Brain (organoid and tissue), 16 donors: ENCODE measurements at places on chromosomes 4 and X.

DNA sequence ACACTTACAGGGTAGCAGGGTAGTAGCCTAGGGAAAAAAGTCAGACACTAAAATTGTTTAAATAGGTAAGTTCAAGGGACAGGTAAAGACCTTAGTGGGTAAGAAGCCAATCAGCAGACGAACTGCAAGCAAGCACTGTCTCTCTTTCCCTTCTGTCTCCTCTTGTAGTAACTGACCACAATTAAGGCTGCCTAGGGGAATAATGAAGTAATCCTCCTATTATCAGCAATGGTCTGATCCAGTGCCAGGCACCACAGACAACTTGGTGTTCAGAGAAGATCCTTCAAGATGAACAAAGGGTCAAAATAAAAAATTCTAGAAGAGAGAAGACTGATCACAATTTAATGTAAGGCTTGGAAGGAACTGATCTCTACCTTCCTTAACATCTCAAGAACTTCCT lies 62.9 kb downstream of the ELOVL6 start:
- no peak for DNase-seq

GRCh38 chr4:128782076-128782715 lies 27.3 kb upstream of the JADE1 start:
- no peak for DNase-seq

DNA sequence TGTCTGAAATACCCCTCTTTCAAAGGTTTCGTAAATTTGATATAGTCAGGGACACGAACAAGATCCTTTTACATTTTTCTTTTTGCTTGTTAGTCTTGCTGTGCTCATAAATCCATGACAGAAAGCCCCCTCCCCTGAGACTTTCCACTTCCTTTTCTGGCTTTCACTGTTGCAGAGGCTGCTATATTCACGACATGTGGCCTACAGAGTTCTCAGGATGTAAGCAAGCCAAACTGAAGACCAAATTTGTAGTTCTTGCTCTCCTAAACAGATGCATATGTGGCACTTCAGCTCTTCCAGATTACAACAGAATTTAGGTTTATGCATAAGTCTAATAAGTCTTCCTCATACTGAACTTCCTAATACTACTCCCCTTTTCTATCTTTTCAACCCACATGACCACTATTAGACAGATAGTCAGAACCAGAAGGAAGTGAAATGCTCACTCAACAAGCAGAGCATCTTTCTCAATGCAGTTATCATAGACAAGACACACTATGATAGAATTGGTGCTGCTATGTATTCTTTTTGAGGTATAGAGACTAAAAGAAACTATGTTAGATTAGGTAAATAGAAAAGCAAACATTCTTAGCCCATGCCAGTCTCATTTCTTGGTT lies 15.0 kb downstream of the BTK start:
- no peak for DNase-seq

DNA sequence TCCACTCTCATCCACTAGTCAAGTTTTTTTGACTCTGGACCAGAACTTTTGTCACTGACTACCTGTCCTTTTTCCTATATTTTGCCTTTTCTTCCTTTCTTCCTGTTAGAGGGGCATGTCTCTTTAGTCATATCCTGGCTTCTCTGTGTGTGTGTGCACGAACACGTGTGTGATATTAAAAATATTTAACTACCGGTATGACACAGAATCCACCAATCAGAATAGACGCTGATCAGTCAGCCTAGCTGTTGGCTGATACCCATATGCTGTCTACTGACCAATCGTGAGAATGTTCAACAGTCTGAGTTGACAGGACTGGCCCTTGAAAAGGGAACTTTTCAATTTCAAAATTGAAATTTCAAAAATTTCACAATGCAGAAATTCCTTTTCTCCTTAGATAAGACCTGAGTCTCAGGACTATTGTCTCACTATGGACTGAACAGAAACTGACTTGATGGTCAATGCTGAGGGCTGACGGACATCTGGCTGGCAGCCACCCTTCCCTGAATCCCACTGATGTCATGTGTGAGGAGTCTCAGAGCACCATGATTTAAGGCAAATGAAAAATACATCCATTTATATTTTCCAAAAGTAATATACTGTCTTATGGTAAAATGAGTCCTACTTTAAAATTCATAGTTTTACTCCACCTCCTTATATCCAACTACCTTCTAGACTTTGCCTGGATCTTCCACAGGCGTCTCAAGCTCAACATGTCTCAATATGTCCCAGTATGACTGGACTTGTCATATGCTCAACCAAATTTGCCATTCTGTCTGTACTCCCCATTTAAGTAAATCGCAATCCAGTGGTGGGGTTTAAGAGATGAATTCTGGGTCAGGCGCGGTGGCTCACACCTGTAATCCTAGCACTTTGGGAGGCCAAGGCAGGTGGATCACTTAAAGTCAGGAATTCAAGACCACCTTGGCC lies 78.0 kb downstream of the CHRNA9 start:
- DNase-seq: no peak

DNA sequence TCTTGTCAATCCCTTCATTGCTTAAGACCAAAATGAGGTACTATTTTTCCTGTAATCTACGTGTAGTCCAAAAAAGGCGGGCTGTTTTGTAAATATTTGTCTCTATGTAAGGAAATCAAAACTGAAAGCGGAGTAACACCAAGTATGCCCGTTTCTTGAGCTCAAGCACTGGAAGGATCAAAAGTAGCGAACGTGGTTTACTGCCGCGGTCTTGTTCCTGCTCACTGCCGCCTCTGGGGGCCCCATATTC lies 71.5 kb downstream of the AFF1 start:
- no peak for DNase-seq

DNA sequence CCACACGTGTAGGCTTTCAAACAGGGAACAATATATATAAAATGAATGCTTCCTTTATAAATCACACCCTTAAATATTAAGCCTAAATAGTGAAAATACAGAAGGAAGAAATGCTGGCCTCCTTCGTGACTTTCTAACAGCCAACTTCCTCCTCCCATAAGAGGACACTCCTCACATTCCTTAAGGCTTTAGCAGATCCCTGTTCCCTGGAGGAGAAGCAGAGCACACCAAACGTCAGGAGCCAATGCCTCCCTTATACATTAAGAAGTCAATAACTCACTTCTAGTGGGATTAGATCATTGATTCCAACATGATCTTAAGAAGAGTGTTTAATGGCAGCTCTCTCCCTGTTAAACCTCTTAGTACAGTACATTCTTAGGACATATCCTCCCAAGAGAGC lies 108.4 kb upstream of the FAM241A start:
- no peak for DNase-seq

- DNase-seq: no peak
Observed at GRCh38 chr4:102501447-102501696, 213 bp downstream of the NFKB1 start.

DNA sequence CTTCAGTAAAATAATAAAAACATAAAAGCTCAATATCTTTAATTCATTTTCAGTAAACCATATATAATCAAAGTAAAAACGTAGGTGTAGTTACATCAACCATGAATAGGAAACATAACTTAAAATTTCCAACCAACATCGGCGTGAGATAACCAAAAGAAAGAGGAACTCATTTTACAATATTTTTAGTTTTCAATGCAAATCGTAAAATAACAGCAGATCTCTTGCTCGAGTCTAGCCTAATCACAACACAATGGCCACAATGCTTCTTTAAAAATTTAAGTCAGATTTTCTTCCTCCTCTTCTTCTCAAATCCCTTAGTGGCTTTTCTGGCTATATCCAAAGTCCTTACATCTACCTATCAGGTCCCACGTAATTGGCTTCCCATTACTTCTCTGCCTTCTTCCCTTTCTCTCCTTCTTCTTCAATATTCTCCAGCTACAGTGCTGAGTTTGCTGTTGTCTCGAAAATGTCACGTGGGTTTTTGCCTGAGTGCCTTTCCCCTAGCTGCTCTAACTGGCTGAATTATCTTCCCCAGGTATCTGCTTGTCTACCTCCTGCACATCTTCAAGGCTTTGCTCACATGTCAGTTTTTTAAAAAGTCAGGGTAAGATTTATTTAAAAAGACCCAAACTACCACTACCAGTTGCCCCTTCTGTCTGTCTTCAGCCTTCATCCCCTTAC lies 90.9 kb upstream of the BANK1 start:
- no peak for DNase-seq

DNA sequence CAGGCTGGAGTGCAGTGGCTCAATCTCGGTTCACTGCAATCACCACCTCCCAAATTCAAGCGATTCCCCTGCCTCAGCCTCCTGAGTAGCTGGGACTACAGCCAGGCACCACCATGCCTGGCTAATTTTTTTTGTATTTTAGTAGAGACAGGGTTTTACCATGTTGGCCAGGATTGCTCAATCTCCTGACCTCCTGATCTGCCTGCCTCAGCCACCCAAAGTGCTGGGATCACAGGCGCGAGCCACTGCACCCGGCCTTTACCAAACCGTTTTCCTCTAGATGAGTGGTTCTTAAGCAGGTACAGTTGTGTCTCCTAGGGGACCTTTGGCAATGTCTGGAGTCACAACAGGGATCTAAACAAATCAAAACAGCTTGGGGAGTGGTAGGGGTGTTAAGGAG lies 11.6 kb downstream of the AMELX start:
- peak; percentile 20 for DNase-seq

DNA sequence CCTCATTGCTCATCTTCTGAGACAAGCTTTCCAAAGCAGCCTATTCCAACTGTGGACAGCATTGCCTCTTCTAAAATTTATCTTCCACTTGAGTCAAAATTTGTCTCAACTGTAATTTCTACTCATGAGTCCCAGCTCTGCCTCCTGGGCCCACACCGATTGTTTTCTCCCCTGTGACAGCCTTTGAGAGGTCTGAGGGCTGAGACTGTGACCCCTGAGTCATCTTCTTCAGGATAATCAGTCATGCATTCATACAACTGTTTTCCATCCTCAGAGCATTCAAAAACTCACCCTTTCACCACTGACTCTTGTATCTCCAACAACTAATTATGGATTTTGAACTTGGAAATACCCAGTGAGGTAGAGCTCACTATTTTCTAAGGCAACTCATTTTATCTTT lies 228.1 kb downstream of the EDA2R start:
- DNase-seq: no peak

DNA sequence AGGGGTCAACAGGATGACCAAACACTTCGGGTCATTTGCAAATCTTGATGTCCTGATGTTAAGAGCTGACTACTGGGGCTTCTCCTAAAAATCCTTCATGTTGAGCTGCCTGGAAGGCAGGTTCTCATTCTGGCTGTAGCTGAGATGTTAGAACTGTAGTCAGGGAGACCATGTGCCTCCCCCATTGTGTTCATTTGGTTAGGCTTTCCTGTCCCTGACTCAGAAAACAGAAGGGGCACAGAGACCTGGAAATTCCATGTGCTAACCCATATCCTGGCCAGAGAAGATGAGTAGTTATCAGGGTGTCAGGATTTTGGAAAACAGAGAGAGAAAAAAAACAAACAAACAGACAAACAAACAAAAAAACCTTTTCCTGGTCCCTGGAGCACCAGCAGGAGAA lies 177.5 kb downstream of the AR start:
- DNase-seq: no peak

- DNase-seq: peak; percentile 36
Observed at GRCh38 chr4:55635741-55636655, at the start of gene NMU. NMU (minus strand) TSS chr4:55636298; CDS start chr4:55636192, 106 bp downstream.

GRCh38 chr4:153521478-153521877 lies 55.3 kb downstream of the TMEM131L start:
- no peak for DNase-seq

GRCh38 chr4:173293663-173294062 lies 40.5 kb downstream of the HMGB2 start:
- DNase-seq: no peak

DNA sequence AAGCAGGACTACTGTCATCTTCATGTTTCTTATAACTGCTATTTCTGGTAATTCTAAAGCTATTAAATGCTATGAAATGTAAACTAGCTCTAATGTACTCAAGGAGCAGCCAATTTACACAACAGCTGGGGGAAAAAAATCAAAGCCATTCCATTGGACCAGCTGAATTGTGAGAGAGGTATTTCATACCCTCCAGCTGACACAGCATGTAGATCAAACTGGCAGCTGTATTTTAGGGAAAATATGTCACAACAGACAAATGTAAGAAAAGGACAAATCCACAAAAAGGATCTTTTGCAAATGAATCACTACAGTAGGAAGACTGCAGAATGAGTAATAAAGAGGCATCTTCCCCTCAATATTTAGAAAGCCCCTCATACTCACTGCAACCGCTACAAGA lies 65.2 kb upstream of the FAM47B start:
- no peak for DNase-seq

DNA sequence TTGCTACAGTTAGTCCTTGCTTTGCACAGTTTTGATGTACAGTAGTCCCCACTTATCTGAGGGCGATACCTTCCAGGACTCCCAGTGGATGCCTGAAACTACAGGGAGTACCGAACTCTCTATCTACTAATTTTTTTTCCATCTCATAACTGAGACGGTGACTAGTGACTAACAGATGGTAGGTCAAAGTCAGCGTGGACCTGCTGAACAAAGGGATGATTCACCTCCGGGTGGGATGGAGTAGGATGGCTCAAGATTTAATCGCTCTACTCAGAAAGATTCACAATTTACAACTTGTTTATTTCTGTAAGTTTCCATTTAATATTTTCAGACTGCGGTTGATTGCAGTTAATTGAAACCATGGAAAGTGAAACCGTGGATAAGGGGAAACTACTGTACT lies 655.8 kb downstream of the ZNF674 start:
- no peak for DNase-seq

DNA sequence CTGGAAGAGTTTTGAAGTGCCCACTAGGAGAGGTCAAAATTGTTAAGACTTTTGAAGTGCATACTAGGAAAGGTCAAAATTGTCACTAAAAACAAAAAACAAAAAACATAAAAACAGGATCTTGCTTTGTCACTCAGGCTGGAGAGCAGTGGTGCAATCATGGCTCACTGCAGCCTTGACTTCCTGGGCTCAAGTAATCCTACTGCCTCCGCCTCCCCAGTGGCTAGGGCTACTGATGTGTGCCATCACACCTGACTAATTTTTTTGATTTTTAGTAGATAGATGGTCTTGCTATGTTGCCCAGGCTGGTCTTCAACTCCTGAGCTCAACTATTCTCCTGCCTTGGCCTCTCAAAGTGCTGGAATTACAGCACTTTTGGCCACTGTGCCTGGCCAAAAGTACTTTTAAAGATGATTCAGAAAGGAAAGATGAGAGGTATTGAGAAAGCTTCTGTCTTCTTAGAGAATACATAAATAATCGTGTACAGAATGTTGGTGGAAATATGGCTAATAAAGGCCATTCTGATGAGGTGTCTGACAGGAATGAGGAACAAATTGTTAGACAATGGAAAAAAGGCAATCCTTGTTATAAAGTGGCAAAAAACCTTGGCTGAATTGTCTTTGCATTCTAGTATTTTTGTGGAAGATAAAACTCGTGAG lies 43.3 kb upstream of the STX18 start:
- no peak for DNase-seq

- DNase-seq: no peak
Observed at GRCh38 chrX:72430405-72430968, 124.8 kb upstream of the CITED1 start.

DNA sequence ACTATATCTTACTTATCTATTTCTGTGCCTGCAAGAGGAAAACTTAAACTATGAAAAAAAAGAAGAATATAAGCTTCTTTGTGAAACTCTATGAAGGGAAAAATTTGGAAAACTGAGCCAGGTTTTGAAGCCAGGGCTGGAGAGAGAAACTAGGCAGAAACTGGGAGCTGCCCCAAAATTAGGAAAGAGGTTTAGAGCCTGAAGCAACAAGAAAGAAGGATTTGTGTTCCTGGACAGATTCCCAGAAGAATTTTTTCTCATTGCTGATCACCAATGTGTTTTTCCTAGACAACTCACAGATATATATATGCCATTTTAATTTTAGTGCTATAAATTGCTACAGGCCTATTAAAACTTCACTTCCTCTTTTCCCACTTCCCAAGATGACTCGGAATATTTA lies 245.0 kb upstream of the GEMIN8 start:
- no peak for DNase-seq
